ENCODE measurements at places on chromosomes 12 and 14.
A peak's percentile ranks its signal among the peaks of the same experiment; 100 is the strongest.

GRCh38 chr12:24796876-24797275 lies 152.0 kb downstream of the BCAT1 start:
- DNase-seq: no peak

GRCh38 chr14:40630471-40630870 lies 976.2 kb upstream of the LRFN5 start:
- DNase-seq: no peak

- no peak for DNase-seq
These were observed 3.5 kb upstream of the BCAT1 start for GRCh38 chr12:24952389-24952788.

- peak; percentile 58 for DNase-seq
These were observed 121.2 kb downstream of the PTPRQ start for GRCh38 chr12:80565271-80565670.

DNA sequence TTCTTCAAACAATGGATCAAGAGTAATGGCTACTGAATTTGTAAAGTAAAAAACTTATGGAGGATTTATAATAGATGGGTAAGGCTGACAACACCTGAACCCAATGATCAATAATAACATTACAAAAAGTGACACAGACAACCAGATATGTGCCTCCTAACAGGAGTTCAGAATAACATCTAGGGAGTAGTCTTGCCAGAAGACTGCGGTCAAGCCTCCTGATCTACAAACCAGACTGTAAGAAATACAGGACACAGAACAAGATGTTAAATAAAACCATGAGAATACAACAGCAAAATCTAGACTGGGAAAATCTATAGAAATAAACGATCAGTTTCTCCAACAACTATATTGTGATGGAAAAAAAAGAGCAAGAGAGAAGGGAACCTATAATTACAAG lies 262.6 kb upstream of the TMTC1 start:
- no peak for DNase-seq

DNA sequence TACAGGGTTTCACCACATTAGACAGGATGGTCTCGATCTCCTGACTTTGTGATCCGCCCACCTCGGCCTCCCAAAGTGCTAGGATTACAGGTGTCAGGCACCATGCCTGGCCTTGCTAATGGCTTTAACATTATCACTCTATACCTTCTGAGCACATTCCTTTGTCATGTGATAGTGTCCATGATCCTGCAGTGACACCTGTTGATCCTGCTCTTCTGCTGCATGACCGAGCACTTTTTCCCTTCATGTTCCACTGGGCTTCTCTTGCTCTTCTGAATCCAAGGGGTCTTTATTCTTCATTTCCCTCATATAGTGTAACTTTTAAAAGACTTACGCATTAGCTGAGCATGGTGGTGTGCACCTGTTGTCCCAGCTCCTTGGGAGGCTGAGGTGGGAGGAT lies 11.6 kb downstream of the ZNF268 start:
- DNase-seq: no peak

DNA sequence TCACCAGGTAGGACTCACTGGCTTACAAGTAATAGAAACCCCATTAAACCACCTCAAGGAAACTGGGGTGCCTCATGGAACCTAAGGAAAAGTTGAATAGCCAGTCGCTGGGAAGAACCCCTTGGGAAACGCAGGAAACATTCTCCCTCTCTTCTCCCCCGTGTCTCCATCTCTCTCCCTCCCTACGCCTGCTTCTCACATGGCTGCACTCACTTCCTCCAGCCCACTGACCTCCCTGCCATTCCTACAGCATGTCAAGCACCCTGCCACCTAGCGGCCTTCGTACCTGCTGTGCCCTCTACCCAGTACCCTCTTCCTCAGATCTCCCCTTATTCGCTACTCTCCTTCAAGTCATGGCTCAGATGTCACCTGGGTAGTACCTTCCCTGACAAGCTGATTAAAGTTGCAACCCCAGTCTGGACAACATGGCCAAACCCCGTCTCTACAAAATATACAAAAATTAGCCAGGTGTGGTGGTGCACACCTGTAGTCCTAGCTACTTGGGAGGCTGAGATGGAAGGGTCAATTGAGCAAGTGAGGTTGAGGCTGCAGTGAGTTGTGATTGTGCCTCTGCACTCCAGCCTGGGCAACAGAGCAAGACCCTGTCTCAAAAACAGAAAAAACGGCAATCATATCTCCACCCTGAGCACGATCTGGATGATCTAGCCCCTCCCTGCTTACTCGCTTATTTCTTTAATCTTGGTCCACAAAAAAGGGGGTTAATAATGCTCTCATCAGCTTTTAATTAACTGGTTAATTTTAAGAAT lies 6.4 kb upstream of the DTX1 start:
- no peak for DNase-seq

GRCh38 chr14:104309657-104310369 lies 171.4 kb downstream of the KIF26A start:
- DNase-seq: no peak

DNA sequence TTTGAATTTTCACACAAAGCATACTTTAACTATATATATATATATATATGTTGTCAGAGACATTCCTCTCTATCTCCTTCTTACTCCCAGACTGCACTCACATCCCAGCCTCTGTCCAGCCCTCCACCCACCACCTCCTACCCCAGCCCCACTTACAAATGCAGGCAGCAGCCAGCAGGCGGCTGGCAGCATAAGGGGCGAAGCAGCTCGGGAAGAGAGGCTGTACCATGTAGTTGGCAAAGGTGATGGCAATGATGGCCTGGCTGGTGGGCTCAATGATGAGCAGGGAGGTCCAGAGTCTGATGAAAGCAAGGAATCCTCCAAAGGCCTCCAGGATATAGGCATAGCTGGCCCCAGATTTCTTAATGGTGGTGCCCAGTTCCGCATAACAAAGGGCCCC lies 2.5 kb downstream of the SLC7A7 start:
- DNase-seq: no peak

DNA sequence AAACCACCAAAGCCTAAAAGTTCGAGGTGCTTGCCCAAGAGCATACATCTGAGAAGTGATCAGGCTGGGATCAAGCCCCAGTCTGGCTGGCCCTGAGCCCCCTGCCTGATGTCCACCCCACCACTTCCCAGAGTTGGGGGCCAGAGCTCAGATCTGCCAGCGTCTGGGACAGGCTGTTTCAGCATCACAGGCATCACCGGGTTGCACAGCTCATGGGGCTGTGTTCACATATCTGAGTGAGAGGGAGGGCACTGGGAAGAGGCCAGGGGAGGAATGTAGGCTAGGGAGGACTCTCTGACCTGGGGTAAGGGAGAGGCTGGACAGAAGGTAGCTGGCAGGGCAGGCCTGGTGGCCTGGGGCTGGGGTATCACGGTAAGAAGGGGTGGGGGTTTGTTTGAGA lies 6.0 kb downstream of the TGM1 start:
- DNase-seq: no peak

DNA sequence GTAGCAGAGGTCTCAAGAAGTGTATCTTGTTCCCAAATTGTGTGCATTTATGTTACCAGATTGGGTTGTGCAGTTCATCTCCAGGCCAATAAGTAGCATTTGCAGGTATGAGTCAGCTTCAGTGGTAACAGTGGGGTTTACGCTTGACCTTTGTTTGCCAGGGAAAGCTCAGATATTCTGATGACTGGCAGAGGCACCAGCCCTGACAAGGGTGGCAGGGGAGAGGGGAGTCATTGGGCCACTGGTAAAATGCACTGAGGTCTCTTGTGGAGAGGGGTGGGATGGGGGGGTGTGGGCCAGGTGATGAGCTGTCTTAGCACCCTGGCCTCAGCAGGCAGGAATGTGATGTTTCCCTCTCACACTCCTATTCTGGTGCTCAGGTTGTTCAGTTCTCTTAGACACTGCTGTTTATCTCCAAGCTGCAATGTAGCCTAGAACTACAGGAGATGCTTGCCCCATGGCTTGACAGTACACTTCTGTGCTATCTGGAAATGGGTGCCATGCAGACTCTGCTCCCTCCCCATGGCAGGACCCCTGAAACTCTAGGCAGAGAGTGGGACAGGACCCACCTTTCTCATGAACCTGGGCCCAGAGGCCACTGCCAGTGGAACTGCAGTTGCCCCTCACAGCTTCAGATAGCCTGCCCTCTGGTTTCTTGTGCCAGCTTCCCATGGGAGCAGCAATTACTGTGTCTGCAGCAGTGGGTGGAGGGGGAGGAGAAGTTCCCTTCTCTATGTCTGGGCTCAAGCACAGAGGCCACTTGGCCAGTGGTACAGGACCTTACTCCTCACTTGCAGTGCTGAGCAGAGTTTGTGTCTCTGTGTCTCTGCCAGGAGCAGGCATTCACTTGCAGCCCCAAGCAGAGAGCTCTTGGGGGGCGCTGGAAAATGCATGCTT lies 31.9 kb downstream of the USP15 start:
- no peak for DNase-seq

GRCh38 chr12:63093711-63094110 lies 57.3 kb downstream of the AVPR1A start:
- DNase-seq: peak; percentile 17

DNA sequence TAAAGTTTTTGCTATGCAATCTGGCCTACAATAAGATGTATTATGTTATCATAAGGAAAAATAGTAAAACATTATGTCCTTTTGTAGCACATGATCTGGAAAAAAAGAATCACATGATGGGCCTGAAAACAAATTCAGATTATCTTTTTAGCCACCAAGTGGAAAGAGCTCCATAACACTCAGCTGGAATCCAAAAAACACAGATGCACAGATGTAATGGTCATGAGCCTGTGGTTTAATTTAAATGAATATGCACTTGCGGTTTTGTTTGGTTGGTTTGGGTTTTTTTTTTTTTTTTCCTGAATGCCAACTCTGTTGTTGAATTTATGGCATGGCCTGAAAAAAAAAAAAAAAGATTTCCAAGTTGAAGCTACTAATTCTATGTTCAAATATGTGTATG lies 4.1 kb downstream of the KCNC2 start:
- DNase-seq: no peak

- peak; percentile 7 for DNase-seq
These were observed 304.8 kb upstream of the OR4E1 start for GRCh38 chr14:21978184-21978998.

GRCh38 chr12:12010277-12011039 lies 60.3 kb upstream of the BCL2L14 start:
- peak; percentile 88 for DNase-seq
